ENCODE measurements at places on chromosomes 2 and 18. TPM values are rescaled to one million over a fixed set of nuclear protein-coding genes. Genes with fewer than 3 reads are reported as not detected.

GAD1 gene
- not detected for total RNA-seq

GRCh38 chr2:212414767-212415211 is 123.8 kb downstream of the ERBB4 start:
- no peaks in the 10 kb centered on the region for H3K36me3 ChIP-seq
- no peak overlapping the region for H3K27ac ChIP-seq
- no peaks in the 10 kb centered on the region for H3K4me1 ChIP-seq
- H3K27me3 ChIP-seq, result no peaks in the 10 kb centered on the region

- H3K4me3 ChIP-seq, result no peak overlapping the region
- H3K27ac ChIP-seq, result no peak overlapping the region
- H3K36me3 ChIP-seq, result no peaks in the 10 kb centered on the region
- no peaks in the 10 kb centered on the region for H3K4me1 ChIP-seq
- no peak for DNase-seq
These were observed 92.2 kb upstream of the SETBP1 start for GRCh38 chr18:44588508-44588907.

GRCh38 chr2:150606380-150607060 is 119.1 kb upstream of the RND3 start:
- DNase-seq, result no peak
- H3K36me3 ChIP-seq, result no peaks in the 10 kb centered on the region
- H3K4me3 ChIP-seq, result no peak overlapping the region
